ENCODE measurements at places on chromosomes 16 and 17.

DNA sequence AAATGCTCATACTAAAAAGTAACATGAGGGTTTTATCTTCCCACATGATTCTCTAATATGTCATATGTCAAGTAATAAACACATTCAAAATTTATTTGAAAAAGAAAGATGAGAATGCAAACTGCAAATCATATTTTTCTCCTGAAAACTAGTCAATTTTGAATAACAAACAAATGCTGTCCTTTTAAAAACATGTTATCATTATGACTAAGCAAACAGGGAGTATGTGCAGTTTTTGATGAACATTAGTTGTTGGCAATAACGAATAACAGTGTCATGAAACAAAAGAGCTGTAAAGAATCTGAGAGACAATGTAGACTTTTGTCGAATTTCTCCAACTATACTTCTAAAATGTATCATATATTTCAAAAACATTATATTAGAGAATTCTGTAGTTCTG is 34.8 kb downstream of the RPGRIP1L start:
- DNase-seq, result no peak

- DNase-seq, result no peak
These were observed 6.3 kb upstream of the USP31 start for GRCh38 chr16:23155445-23156049.

DNA sequence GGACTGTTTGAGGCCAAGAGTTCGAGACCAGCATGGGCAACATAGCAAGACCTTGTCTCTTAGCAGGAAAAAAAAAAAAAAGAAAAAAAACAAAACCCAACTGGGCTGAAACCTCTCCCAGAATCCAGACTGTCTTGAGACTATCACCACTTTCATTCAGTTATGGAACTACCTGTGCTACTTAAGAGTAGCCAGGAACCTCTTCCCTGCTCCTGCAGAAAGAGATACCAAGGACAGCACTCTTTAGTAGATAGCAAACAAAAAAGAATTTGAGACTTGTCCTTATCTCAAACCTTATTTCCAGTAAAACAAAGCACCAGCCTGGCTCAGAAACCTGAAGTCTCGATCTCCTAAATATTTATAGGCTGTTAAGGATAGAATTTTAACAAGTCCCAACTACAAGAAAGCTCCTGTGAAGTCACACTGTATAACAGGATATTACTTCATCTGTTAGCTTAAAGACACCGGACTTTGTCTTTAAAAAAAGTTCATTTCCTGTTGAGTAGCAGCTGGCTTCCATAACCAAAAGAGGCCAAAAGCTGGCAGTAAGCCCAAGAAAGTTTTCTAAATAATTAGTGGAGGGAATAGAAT is 5.1 kb downstream of the CDR2 start:
- DNase-seq, result peak; percentile 87

DNA sequence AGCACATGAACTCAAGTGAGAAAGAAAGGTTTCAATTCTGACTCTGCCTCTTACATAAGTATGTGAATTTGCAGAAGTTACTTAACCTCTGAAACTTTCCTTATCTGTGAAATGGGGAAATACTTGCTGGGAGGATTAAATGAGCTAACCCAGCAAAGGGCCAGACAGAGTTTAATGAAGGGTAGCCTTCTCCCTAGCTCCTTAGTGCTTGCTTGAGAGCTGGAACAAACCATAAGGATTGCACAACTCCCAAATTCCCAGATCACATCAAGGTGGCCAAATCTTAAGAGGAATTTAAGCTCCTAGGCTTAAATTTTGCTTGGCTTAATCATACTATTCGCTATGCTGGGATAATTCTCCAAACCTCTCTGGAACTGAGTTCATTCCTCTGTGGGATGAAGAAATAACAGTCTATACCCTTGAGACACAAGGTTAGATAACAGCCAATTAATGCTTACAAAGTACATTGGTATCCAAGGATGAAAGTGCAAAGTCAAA is 11.8 kb upstream of the WSB1 start:
- no peak for DNase-seq

DNA sequence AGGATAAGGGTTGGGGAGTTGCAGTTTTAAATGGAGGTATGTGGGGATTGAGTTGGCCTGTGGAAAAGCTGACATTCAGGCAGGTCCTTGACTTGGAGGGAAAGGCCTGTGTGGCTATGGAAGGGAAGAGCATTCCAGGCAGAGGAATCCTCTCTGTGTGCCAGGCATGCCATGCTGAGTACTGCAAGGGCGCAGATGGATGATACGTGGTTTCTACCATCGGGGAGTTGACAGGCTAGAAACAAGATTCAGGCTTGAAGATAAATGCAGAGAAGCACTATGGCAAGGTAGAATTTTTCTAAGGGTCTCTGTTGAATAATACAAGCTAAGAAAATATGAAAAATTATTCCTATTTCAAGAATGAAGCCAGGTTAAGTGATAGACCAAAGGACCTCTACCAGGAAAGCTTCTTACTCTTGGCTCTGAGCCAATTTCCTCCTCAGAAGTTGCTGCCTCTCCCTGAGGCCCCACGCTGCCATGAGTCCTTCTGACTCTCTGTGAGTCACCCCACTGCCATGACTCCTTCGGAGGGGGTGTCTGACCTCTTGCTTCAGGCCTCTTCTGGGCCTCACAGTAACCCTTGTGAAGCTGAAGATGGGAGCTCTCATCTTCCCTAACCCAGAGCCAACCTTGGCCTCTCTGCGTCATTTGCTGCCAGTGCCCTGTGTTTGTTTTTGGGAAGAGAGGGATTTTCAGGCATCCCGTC is 75.8 kb downstream of the WNT3 start:
- DNase-seq, result peak; percentile 57

GRCh38 chr17:62319846-62320245 is 60.5 kb upstream of the EFCAB3 start:
- DNase-seq, result no peak

- DNase-seq, result no peak
These were observed 3.7 kb upstream of the HS3ST2 start for GRCh38 chr16:22810226-22810625.

DNA sequence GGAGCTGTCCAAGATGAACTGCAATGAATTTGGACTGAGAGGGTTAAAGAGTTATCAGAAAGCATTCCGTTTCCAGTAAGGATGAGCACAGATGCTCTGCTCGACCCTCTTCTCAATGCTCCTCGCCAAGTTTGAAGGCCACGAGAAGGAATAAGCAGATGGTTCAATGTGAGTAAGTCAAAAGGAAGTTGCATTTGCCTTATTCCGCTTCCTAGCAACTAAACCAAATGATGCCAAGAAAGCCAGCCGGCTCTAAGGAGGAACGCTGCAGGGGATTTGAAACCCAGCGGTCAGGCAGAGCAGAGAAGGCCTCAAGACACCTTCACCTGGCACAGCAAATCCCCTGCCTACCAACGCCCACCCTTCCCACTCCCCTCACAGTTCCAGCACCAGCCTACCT is 52.1 kb upstream of the CNEP1R1 start:
- DNase-seq, result no peak

- no peak for DNase-seq
These were observed 26.9 kb upstream of the TIMP2 start for GRCh38 chr17:78951967-78952551.

DNA sequence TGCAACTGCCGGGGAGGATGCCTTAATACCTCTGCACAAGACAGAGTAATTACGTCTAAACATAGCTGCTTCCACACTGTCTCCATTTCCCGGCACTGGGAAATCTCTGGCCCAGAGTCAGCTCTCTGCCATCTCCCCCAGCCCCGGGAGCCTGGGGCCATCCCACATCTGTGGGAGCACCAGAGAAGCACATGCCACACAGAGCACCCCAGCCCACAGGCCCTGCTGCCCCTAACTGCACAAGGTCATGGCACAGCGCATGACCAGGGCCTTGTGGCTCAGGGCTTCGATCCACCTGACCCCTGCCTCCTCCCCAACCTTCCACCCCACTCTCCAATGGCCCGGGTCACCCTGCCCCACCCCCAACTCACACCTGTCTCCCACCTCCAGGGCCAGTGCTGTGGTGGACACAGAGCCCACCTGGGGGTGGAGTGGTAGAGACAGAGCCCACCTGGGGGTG is 36.6 kb upstream of the RBFOX3 start:
- DNase-seq, result no peak

- no peak for DNase-seq
These were observed 38.3 kb upstream of the PRSS54 start for GRCh38 chr16:58332997-58333700.

Data from endothelial cell of umbilical vein (primary cell).